ENCODE measurements at places on chromosomes 16 and 17.

DNA sequence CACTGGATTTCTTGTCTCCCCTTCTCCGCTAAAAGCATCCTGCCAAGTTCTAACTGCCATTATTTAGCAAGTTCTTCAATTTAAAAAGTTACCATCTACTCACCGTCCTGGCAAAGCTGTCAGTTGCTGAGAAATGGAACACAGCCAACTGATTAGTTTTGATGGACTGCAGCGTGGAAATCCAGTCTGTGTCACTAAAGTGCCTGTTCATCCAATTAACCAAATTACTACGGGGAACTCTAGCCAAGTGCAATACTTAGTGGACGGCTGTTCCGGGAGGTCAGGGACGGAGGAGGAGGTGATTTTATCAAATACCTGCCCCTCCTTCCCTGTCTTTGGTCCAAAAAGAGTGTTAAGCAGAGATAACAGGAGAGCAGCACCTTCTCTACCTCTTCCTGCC lies 260.7 kb downstream of the MAF start:
- no peak for DNase-seq

GRCh38 chr17:82173351-82174041 lies 39.1 kb downstream of the CCDC57 start:
- DNase-seq, result no peak

GRCh38 chr17:21549107-21549687 lies 143.1 kb upstream of the KCNJ18 start:
- DNase-seq, result no peak

GRCh38 chr17:71985111-71986039 lies 135.4 kb upstream of the SOX9 start:
- no peak for DNase-seq

- DNase-seq, result peak; percentile 21
Observed at GRCh38 chr16:2194852-2195321, 1.5 kb downstream of the CASKIN1 start.

DNA sequence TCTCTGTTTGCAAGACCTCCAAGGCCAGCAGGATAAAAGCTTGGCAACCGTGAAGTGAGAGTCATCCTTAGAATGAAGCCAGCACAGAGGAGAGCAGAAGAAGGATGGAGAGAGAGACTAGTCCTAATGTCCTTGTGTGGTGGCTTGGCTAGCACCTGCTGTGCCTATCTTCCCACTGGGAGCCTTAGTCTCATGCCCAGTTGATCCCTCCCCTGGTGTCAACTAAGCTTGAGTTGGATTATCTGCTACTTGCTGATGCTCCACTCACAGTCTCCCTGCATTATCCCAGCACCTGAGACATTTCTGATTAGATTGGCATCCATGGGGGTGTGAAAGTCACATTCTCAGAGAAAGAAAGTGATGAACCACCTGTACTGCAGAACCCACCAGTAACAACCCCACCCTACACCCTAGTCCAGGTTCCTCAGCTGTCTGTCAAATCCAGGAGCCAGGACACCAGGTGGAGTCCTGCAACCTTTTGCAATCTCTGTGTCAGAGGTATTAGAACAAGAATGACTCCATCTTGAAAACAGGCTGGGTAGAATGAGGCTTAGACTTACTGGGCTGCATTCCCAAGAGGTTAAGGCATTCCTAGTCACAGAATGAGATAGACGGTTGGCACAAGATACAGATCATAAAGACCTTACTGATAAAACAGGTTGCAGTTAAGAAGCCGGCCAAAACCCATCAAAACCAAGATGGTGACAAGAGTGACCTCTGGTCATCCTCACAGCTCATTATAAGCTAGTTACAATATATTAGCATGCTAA lies 460.2 kb upstream of the C16orf82 start:
- DNase-seq, result no peak

- DNase-seq, result no peak
Observed at GRCh38 chr17:14306596-14306995, 5.7 kb downstream of the HS3ST3B1 start.

DNA sequence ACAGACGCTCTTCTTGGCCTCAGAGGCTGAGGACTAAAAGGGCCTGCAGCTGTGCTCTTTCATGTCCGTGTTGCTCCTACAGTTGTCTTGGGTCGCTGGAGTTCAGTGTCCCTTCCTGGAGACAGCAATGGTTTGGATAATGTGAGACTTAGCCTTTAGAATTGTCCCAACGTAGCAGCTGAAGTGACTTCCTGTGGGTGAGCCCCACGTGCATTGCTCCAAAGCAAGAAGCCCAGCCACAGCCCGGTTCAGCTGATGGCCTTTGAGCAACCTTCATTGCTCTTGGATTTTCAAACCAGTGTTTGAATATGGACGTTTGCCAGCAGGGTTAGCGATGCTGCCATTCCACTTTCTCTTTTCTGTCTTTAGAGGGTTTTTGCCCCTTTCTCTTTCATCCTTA lies 19.7 kb downstream of the TMEM11 start:
- DNase-seq, result no peak

DNA sequence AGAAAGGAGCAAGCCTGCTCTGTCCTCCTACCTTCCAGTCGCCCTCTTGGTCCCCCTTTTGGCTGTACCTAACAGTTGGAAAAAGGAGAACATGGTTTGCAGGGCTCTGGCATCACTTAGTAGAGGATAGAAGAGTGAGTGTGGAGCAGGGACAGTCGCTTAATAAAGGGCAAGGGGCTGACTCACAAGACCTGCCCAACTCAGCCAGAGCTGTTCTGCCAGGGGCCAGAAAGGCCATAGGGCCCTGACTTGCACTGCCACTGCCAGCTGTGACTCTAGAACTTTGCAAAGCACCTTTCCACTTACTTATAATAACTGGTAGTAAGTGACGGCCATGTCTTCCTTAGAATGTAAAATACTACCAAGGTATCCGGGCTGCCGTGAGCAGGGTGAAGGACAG lies 13.5 kb downstream of the PRMT7 start:
- DNase-seq, result no peak
